ENCODE measurements at places on chromosomes 3 and 15.

DNA sequence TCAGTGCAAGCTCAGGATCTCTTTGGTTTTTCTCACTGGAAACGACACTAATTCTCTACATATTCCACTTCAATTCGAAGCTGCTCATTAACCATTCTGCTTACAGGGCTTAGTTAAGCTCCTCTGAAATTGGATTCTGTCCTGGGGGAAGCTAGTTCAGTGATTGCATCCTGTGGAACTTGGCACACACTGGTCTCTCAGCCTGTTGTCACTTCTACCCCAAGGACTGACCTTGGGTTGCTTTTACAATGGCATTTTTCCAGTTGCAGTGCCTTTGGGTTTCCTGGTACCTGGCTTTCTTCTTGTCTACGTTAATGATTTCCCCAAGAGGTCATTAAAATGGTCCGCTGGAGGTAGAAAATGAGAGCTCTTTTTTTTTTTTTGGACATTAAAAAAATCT is 33.3 kb upstream of the GABRB3 start:
- no peak for DNase-seq

- no peak for DNase-seq
Observed at GRCh38 chr15:68230157-68231100, 901 bp upstream of the CLN6 start.

- no peak for DNase-seq
Observed at GRCh38 chr3:32487781-32488473, 14.7 kb downstream of the CMTM6 start.

GRCh38 chr3:181614878-181615277 is 96.8 kb upstream of the SOX2 start:
- DNase-seq = no peak

- no peak for DNase-seq
Observed at GRCh38 chr15:73632670-73633058, 525 bp downstream of the NPTN start.

- DNase-seq = no peak
Observed at GRCh38 chr15:81968691-81969090, 77.1 kb downstream of the MEX3B start.

DNA sequence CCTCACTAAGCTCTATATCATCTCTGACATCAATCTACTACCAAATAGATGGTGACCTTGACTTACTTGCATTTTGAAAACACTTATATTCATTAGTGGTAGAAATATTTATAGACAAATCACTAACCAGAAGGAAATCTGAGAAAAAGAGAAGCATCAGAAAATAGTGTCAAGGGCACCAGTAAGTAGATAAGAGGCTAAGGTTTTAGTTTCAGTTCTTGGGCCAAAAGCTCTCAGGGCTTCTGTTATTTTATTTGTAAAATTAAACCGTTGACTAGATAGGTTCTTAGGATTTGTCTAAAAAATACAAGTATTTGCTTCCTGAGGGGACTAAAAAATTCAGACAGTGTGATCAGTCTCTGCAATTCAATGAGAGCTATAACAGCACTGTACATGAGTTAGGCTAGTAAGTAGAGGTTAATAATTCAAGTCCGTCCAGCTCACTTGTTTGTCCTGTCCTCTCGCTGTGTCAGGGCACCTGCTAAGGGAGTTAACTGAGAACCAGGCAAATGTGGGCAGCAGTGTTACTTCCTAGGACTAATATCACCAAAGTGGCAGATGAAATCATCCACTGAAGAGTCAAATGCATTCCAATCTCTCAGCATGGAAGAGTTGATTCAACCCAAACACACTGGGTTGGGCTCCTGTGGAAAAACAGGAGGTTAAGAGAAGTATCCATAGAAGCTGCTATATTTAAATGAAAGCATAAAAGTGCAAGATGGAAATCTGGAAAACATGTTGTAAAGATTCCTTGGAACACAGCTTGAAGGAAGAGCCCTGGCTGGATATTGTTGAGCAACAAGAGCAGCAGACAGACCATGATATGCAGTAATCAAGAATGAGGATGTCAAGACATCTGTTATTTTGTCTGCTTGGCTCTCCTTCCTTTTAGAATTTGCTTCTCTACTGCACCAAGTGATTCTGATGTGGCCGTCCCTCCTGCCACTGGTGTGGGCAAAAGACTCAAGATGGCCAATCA is 134.9 kb upstream of the ZBTB20 start:
- DNase-seq = no peak

DNA sequence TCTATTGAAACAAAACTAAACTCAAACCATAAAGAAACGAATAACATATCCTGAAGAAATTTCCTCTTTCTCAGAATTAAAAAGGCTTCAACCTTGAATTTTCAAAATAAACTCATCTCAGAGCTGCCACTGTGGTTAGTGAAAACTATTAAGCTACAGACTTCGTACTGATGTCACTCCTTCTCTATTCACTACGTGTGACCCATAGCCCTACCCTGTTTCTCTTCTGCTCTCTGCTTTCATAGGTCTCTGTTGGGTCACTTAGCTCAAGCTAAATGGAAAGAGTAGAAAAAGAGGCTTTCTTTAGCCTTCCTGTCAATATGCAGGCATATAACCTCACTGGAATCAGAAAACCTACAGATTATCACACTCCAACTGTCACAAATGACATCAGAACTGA is 126.6 kb upstream of the MME start:
- DNase-seq = no peak

GRCh38 chr3:130960139-130960795 is 66.4 kb downstream of the ASTE1 start:
- DNase-seq = no peak

DNA sequence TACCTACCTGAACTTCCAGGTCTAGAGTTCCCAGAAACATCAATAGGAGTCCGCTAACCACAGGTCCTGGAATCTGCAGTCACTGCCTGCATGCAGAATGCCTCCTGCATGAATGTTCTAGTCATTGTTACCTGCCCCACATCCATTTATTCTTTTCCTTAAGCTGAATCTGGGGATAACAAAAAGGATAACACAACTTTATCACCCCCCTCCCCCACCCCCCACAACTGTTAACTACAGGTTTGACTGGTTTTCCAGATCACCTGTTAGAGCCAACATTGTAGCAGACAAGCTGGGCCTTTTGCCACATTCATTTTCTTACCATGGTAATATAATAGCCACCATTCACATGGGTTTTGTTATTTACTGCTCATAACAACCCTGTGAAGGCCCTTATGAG is 4.6 kb upstream of the CTSH start:
- no peak for DNase-seq

GRCh38 chr3:127694467-127695215 is 21.9 kb downstream of the ABTB1 start:
- DNase-seq = peak; percentile 64

DNA sequence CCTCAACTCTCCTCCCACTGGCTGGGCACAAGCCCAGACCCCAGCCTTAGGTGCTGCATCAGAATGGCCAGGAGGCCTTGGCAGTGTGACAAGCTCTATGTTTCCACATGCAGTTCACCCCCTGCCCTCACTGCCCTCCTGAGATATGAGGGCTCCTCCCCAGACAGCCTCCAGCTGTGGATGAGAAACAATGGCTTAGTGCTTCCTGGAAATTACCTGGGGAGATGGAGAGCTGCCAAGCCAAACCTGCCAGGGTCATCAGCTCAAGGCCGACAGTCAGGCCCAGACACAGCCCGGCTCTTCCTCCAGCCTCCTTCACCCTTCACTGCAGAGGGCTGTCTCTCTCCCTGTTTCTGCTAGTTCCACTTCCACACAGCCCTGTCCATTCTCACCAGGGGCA is 76.3 kb downstream of the MYLK start:
- DNase-seq = no peak

- no peak for DNase-seq
Observed at GRCh38 chr3:127174284-127174683, 18.6 kb upstream of the PRR23E start.

GRCh38 chr3:176755977-176756376 is 441.3 kb downstream of the TBL1XR1 start:
- no peak for DNase-seq

DNA sequence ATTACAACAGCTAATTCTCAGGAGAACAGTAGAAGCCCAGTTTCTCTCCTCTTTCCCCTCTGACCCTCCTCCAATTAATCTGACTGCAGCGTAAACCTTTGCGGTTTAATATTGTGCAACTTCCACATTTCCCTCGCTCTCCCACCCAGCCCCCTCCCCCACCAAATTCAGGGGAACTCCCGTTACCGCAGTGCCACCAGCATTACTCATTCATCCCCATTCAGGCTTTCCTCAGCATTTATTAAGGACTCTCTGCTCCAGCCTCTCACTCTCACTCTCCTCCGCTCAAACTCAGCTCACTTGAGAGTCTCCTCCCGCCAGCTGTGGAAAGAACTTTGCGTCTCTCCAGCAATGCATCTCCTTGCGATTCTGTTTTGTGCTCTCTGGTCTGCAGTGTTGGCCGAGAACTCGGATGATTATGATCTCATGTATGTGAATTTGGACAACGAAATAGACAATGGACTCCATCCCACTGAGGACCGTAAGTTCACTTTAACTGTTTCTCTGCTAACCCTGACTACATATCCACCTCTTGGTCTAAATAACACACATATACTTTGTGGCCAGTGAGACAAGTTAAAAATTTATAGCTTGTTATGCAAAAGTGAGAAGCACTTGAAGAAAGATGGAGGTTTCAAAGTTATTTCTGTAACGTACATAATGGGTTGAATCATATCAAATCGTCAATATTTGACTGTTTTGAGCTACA is at the start of gene PTX3:
TSS of gene PTX3 (plus strand) at position 268 of the 709 bp plus-strand sequence. CDS start at position 352, 84 bp downstream.
- DNase-seq = no peak

GRCh38 chr3:144361002-144361401 is 389.4 kb downstream of the DIPK2A start:
- DNase-seq = no peak

DNA sequence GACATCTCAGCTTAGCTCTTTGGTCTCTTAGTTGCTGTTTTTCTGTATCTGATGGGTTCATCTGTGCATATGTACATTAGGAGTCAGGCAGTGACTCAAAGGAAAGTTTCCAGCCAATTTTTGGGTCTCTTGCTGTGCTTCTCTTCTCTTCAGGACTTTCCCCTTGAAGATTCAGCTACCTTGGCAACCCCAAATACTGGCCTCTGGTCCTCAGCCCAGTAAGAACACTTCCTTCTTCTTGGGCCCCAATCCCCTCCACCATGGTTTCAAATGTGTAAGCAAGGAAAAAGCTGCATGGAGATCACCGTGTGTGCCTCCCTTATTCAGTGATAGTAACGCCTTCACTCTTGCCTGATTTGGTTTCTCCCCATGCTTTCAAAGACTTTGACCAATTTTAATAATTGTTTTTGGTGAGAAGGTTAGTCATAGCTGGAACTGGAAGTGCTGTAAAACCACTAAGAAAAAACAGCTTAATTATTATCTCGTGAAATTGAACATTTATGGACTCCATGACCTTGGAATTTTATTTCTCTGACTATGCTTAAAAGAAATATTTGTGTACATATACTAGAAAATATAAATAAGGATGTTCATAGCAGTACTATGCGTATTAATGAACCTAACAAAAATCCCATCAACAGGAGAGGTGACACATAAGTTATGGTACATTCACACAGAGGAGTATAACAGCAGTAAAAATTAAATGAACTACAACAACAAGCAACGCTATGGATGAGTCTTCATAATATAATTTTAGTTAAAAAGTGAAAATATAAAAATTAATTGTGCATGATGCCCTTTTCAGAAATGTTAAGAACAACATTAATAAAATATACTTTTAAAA is 125.3 kb upstream of the BCL6 start:
- no peak for DNase-seq

GRCh38 chr3:94101860-94102259 is 39.0 kb downstream of the NSUN3 start:
- no peak for DNase-seq

DNA sequence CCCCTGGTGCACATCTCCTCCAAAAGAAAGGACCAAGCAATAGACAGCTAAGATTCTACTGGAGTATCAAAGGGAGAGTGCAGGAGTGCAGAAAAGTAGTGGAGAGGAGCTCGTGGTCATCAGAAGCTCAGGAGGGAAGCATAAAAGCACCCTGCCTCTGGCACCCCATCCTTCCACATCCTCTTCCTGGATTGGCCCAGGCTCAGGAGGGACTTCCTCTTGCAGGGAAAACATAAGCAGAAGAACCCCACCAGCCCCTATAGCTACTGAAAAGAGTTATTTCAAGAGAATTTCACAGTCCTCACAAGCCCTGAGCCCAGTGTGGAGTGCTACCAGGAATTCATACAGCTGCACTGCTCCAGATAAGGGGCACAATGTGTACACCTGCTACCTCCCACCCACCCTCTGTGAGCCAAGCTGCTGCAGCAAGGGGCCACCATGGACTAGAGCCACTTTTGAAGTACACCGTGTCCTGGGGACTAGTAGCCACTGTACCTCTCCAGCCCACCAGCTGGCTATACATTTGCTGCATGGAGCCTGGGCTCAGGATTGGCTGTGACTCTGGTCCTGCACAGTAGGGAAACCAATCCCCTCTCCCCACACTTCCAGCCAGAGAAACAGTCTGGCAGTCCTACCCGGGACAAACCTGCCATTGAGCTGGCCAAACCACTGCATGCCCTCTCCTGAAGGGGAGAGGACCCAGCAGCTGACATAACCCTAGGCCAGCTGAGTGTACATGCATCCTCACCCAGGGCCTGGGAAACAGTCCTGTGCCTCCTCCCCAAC is 43.0 kb downstream of the CD200R1 start:
- no peak for DNase-seq

DNA sequence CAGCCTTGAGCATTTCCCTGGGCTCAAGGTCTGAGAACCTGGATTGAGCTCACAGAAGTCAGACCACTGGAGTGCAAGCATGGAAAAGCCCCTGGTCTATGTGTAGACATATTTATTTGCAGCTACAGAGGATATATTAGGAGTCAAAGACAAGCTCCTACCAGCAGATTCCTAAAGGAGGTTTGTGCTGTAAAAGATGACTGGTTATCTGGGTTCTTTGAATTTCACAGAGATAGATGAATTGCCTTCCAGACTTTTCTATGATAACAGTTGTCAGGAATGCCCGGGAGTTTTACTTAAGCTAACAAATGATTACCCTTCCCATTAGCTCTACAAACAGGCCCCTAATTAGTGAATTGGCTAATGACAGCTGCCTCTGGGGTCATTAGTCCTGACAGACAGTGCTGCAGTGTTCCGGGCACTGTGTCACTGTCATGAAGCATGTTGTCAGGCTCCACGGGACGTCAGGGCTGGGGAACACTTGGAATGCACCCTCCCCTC is 48.8 kb upstream of the PLXNA1 start:
- no peak for DNase-seq

- DNase-seq = no peak
Observed at GRCh38 chr3:78402720-78403119, 1362.8 kb downstream of the ROBO2 start.

GRCh38 chr3:148880681-148881080 is 15.6 kb downstream of the CPA3 start:
- DNase-seq = no peak

Data from NCI-H1436 (cell line).